ENCODE measurements at places on chromosomes 5 and 9. TPM values are rescaled to one million over a fixed set of nuclear protein-coding genes. Genes with fewer than 3 reads are reported as not detected.
A peak's percentile ranks its signal among the peaks of the same experiment; 100 is the strongest.

The ANKRD34B gene
- not detected for total RNA-seq

The TAF11L10 gene
- not detected for total RNA-seq

The SLC23A1 gene
- not detected for total RNA-seq

The EIF4EBP3 gene
- total RNA-seq: 31.7 TPM

DNA sequence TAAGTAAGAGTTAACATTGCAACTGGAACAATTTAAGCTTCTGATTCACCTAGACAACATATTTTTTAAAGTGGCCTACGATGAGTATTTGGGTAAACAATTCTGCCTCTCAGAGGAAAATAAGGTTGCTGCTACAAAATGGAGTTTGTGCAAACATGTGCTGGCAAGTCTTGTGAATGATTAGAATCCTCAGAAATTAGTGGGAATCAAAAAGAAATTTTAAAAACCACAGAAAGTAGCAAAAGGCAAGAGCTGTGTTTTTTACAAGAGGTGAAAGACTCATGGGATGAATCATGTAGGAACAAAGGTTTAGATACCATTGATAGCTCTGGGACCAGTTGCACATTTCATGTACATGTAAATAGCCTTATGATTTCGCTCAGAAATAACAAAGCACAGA is 561.6 kb downstream of the TAF11L14 start:
- H3K4me3 ChIP-seq: no peak overlapping the region
- DNase-seq: no peak
- H3K36me3 ChIP-seq: no peaks in the 10 kb centered on the region
- H3K4me1 ChIP-seq: no peaks in the 10 kb centered on the region
- no peaks in the 10 kb centered on the region for H3K27me3 ChIP-seq
- no peak overlapping the region for H3K27ac ChIP-seq

DNA sequence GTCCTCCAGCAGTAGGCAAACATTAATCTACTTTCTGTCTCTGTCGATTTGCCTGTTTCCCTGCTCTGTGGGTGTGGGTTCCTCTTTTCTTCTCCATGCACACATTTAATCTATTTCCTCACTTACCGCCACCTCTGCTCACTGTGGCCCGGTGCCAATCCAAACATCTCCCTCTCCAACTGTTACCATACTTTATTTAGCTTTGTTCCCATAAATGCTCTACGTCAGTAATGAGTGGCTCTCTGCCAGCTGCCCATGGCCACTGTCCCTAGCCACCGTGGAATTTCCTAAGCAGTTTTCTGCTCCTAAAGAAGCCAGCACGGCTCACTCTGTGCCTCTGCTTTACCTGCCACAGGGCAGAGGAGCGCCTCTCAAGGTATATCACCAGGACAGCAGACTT is 19.5 kb upstream of the GOLPH3 start:
- H3K36me3 ChIP-seq: no peaks in the 10 kb centered on the region
- peak overlapping the region; percentile 20 for H3K4me3 ChIP-seq
- peak; percentile 74 for DNase-seq
- no peaks in the 10 kb centered on the region for H3K27me3 ChIP-seq
- peaks cover 8% of the 10 kb centered on the region for H3K4me1 ChIP-seq

GRCh38 chr9:109311731-109312130 is 9.1 kb downstream of the EPB41L4B start:
- H3K27ac ChIP-seq: no peak overlapping the region
- no peak for DNase-seq
- peaks cover 5% of the 10 kb centered on the region for H3K27me3 ChIP-seq
- no peaks in the 10 kb centered on the region for H3K36me3 ChIP-seq
- no peaks in the 10 kb centered on the region for H3K4me1 ChIP-seq
- H3K4me3 ChIP-seq: no peak overlapping the region

GRCh38 chr9:13744261-13744901 is 464.9 kb upstream of the MPDZ start:
- H3K4me3 ChIP-seq: no peak overlapping the region
- H3K27ac ChIP-seq: no peak overlapping the region
- no peak for DNase-seq
- H3K36me3 ChIP-seq: no peaks in the 10 kb centered on the region

GRCh38 chr9:91486699-91487497 is 63.3 kb upstream of the NFIL3 start:
- DNase-seq: no peak
- no peaks in the 10 kb centered on the region for H3K36me3 ChIP-seq
- H3K4me3 ChIP-seq: no peak overlapping the region
- no peaks in the 10 kb centered on the region for H3K27me3 ChIP-seq
- peaks cover 22% of the 10 kb centered on the region for H3K4me1 ChIP-seq
- H3K27ac ChIP-seq: peak overlapping the region; percentile 9

DNA sequence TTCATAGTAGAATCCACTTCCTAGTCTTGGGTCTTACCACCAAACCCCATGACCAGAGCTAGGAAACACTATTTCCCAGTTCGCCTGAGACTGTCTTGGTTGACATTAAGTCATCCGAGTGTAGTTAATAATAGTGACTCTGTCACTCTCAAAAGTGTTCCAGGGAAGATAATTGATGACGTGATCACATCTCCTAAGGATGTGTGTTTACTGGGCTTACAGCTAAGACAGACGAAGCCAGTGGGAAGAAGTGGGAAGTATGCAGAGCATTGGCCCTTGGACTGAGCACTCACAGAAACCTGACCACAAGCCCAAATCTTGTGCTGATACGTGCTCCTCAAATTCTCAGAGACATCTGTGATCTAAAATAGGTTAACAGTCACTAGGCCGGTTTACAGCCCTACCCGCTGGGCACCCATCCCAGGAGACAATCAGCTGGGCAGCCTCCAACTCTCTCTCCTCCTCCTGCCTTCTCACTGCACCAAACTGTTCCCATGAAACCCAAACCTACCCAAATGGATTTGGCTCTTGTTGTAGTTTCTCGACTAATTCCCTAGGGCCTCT is 316.6 kb downstream of the TLE1 start:
- peak overlapping the region; percentile 87 for H3K27ac ChIP-seq
- no peaks in the 10 kb centered on the region for H3K27me3 ChIP-seq
- H3K4me1 ChIP-seq: peaks cover 15% of the 10 kb centered on the region
- no peaks in the 10 kb centered on the region for H3K36me3 ChIP-seq

GRCh38 chr9:136728548-136729123 is 14.1 kb downstream of the LCN10 start:
- peak overlapping the region; percentile 86 for H3K4me3 ChIP-seq
- no peak for DNase-seq
- peak overlapping the region; percentile 76 for H3K27ac ChIP-seq
- H3K4me1 ChIP-seq: peaks cover 34% of the 10 kb centered on the region
- H3K27me3 ChIP-seq: no peaks in the 10 kb centered on the region

Data from psoas muscle (tissue), 8 donors.